Fibroblast of skin of scalp (primary cell): ENCODE measurements at places on chromosomes 7 and 10.
A peak's percentile ranks its signal among the peaks of the same experiment; 100 is the strongest.

GRCh38 chr10:8042721-8043568 is 11.5 kb upstream of the GATA3 start:
- no peak for DNase-seq

DNA sequence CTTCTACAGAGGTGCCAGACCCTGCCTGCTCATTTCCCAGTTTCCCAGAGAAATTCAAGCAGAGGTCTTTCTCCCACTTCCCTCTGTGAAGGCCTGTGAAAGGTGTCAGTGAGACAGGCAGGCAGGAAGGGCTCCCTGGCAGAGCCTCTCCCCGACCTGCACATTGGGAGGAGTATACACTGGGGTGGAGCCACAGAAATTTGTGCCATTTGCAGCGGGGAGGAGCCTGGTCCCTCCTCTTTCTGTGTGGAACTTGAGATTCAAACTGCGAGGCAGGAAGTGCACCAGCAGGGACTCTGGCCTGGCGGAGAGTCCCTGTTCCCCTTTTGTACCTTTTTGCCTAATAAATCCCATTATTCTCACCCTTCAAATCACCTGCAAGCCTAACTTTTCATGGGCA is 54.6 kb upstream of the OPN4 start:
- no peak for DNase-seq

DNA sequence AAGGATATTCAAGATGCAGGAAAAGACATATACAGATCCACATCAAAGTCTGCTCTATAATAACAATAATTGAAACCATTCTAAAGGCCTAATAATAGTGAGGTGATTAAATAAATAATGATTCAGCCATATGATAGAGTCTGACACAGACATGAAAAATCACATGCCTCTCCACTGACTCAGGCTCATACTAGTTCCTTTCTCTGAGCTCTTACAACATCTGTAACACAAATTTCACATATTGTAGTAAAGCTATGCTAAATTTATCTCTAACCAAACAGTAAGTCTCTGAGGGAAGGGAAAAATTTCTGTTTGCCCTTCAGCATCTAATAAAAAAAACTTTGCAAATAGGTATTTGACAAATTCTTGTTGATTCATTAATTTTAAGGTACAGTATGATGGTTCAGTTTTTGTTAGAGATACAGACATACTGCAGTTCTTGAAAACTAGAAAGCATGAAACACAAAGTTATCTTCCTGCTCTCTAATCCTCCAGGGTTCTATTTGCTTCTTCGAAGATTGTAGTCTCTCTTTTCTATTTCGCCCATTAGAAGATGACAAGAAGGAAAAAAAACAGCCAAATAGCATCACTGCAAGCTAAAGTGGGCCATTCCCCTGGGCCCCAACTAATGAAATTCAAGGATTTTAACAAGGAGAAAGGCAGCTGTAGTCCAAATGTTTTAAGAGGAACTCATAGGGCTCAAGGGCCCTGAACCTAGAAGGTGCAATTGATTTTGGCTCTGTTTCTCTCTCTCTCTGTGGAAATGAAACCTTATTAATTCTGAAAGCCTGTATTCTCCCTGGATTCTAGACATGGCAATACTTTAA is 53.9 kb downstream of the CUBN start:
- DNase-seq = peak; percentile 96

GRCh38 chr7:78218051-78218450 is 419.5 kb downstream of the PHTF2 start:
- DNase-seq = peak; percentile 90

GRCh38 chr7:77352665-77353406 is 63.3 kb downstream of the GSAP start:
- DNase-seq = no peak

- no peak for DNase-seq
These were observed 9.4 kb upstream of the IKZF1 start for GRCh38 chr7:50295133-50295532.

- no peak for DNase-seq
These were observed 6.4 kb upstream of the MKRN1 start for GRCh38 chr7:140485500-140486265.

DNA sequence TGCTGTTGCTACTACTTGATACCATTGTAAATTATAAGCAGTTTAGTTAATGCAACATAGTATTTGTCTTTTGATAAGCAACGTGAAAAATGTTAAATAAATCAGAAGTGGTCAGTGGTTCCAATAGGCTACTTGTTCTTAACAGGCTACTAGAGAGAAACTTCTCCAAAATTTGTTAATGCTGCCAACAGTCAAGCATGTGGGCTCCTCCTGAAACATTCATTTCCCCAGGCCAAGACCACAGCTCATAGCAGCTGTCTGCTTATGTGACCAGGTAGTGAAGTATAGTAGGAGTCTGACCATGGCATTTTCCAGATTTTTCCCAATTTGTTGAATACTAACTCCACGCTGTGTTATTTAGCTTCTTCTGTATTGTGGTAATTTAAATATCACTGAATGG is 81.0 kb downstream of the CYP51A1 start:
- DNase-seq = no peak

DNA sequence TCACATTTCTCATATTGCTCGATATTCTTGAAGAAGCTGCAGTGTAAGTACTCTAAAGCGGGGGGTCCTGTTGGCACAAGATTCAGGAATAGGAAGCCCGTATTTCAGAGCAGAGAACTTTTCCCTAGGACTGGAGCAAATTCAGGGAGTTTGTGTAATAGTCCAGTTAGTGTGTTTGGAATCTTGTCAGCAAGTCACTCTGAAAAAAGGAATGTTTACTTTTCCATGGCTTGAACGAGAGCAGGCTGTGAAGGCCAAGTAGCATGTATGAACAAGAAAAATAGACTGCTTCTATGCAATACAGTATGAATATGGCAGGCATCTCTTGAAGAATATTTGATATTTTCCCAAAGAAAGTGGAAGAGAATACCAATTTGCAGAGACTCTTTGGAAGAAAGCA is 39.8 kb downstream of the CDC123 start:
- no peak for DNase-seq

GRCh38 chr10:121051171-121051570 is 200.0 kb downstream of the WDR11 start:
- DNase-seq = no peak

GRCh38 chr10:1977461-1977860 is 240.1 kb upstream of the ADARB2 start:
- no peak for DNase-seq
